ENCODE measurements at places on chromosomes 6 and 20.

- DNase-seq: no peak
These were observed 325.4 kb downstream of the RNF144B start for GRCh38 chr6:18712595-18712994.

- no peak for DNase-seq
These were observed 61.5 kb downstream of the EDN1 start for GRCh38 chr6:12351672-12352071.

DNA sequence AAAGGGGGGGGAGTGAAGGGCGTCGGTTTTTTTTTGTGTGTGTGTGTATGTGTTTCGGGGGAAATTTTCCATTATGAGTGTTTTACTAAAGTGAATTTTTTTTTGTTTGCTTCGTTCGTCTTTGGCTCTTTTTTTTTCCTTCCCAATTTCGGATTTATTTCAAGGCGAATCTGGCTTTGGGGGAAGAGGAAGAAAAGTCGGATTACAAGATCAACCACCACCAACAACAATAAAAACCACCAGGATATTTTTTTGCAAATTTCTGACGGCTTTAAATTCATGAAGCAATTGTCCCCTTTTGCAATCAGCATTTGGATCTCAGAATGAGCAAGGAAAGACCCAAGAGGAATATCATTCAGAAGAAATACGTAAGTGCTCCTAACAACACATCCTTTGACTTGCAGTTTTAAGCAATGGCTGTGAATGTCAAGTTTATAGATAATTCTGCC is 372 bp downstream of the JARID2 start:
- no peak for DNase-seq

DNA sequence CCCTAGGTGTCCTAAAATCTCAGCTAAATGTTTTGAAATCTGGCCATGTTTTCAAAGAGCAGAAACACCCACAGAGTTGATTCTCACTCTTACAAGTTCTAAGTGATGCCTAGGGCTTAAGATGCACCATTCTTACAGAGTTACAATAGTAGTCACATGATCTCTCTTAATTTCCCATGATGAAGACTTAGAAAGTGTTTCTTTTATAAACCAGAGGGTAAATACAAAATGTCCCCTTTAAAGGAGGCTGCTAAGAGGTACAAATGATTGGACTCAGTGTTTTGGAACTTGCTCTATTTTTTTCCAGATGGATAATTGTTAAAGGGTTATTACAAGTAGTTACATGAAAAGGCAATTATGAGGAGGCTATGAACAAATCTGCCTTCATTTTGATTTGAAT is 244.6 kb downstream of the GRM1 start:
- no peak for DNase-seq

GRCh38 chr6:123094795-123095194 is 98.8 kb downstream of the CLVS2 start:
- no peak for DNase-seq

DNA sequence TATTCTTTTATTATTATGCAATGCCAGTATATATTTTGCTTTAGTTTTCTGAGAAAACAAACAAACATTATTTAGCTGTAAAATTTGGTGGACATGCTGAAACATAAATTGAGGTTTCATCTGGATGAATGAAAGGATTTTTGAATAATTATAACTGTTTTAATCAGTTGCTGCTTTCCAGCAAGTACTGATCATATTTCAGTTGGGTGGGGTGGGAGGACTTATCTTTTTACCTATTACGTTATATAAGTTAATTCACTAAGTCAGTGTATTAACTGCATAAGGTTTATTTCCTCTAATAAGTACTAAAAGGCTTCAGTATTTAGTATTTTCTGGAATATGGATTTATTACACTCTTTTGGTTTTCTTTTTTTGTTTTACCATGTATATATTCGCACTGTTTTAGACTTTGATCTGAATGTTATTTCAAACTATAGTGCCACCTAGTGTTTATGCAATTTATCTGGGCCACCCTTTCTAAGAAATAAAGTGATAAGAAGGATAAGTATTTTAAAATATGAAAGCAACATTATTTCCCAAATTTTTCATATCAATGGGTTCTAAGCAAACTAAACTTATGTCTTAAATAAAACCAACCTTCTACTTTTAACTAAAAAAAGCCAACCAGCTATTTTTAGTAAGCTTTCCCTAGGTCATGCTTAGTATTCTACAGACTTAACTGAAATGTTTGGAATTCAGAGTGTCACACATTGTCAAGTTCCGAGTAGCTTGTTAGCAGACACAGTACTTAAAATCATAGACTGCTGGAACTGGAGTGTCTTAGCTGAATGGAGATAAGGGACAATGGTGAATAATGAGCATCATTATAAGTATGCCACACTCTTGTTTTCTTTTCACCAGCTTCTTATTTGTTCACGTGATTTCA is 105.4 kb upstream of the MCHR2 start:
- peak; percentile 6 for DNase-seq

DNA sequence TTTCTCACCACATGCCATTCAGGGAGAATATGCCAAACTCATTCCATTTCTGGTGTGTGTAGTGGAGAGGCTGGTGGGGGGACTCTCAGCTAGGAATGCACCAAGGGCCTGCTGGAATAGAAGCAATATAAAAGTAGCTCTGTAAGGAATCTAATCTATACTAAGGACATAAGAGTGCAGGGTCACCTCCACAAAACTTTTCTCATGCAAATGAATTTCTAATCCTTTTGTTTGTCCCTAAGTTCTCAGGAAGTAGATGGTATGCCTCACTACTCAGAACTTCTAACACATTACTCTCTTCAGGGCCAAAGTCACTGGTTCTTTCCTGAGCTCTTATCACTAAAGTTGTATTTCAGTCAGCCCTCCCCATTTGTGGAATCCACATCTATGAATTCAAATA is 427.2 kb downstream of the C6orf118 start:
- no peak for DNase-seq

GRCh38 chr20:47762699-47763268 is 22.5 kb downstream of the SULF2 start:
- no peak for DNase-seq
